ENCODE measurements at places on chromosomes 6 and 20.

GRCh38 chr6:38346291-38347079 lies 293.2 kb downstream of the BTBD9 start:
- no peak for DNase-seq

DNA sequence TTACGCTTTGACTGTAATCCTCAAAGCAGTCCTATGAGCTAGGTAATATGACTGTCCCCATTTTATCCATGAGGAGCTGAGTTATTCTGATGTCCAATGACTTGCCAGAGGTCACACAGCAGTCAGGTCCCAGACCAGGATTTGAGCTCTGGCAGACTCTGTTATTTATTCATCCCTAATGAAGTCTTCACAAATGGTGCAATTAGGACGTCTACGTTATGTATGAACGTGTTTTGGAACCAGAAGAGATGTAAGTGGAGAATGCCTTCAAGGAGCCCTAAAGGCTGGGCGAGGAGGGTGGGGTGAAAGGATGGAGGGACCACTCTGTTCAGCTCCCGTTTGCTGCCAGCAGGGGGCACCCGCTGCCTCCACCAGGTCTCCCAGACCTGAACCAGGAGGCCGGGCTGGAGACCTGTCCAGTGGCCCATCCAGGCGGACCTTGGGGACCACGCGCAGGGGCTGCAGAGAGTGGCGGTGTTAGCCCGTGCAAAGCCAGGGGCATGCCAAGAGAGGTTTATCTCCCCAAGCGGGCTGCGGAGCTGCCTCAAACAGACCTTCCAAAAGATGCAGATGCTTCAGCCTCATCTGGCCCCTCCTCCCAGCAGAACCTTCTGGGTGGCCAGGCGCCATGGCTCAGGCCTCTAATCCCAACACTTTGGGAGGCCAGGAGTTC lies 15.2 kb upstream of the ZNF335 start:
- DNase-seq, result peak; percentile 80

GRCh38 chr20:62799873-62800272 lies 3.6 kb downstream of the MRGBP start:
- DNase-seq, result no peak

- no peak for DNase-seq
Observed at GRCh38 chr20:23142162-23143050, 56.3 kb upstream of the CD93 start.

DNA sequence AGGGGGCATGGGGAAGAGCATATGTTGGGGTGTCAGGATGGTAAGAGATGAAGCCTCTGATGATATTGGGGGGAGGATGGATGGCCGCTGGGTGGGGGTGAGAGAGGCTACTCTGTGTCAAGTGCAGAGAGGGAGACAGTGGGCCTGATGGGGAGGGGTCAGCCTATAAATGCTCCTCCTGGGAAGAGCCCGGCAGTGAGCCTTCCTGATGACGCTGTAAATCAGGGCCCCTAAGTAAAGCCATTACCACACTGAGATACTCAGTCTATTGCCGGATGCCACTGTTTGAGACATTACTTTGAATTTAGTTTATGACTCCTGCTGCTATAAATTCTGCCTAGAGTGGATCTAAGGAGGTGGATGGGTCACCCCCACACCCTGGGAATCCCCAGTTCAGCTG lies 28.1 kb downstream of the LRFN2 start:
- DNase-seq, result no peak

GRCh38 chr6:55578537-55579363 lies at the start of gene HMGCLL1:
HMGCLL1 (minus strand) TSS chr6:55579192; CDS start chr6:55579055, 137 bp downstream.
- DNase-seq, result no peak

GRCh38 chr6:112153926-112154607 lies 66.7 kb downstream of the FAM229B start:
- no peak for DNase-seq

DNA sequence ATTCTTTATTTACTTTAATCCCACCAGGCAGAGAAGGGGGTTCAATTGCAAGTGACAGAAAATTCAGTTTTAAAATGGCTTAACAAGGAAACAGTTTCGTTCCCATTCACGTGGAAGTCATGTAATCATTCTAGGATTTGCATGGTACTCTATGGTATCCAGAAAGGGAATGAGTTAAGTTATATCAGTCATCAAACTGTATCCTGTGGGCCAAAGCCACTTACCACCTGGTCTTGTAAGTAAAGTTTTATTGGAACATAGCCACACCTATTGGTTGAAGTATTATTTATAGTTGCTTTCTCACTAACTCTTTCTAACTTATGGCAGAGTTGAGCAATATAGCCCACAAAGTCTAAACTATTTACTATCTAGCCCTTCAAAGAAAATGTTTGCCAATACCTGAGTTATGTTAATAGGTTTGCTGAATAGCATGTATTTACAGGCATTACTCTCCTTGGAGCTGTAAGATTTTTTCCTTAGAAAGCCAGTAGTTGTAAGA lies 10.2 kb upstream of the MMS22L start:
- DNase-seq, result no peak
